Esophagus muscularis mucosa (tissue), 4 donors: ENCODE measurements at places on chromosomes 11 and 22. TPM values are rescaled to one million over a fixed set of nuclear protein-coding genes. Genes with fewer than 3 reads are reported as not detected.

The KCNJ1 gene
- total RNA-seq, result not detected

The IFITM1 gene
- 162 TPM for total RNA-seq

The P2RY6 gene
- total RNA-seq, result 2.3 TPM

The KRTAP5-8 gene
- not detected for total RNA-seq

The PHLDA2 gene
- 1.6 TPM for total RNA-seq

The UBQLNL gene
- 0.19 TPM for total RNA-seq

The MIOX gene
- not detected for total RNA-seq

The GAB4 gene
- total RNA-seq, result not detected

The OR52E2 gene
- total RNA-seq, result not detected

DNA sequence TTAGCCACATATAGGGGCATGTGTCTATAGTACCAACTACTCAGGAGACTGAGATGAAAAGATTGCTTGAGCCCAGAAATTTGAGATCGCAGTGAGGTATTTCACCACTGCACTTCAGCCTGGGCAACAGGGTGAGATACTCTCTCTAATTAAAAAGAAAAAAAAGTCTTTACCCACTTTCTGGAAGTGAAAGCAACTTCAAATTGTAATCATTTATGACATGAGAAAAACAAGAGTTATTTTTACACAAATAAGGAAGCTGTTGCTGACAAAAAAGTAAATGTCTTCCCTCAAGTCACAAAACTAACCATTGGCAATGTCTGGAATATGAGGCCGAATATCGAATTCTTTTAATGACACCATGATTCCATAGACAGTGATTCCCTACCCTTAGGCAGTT, 71.4 kb downstream of the GLYATL1 start:
- H3K36me3 ChIP-seq, result no peaks in the 10 kb centered on the region
- H3K27ac ChIP-seq, result no peak overlapping the region
- H3K27me3 ChIP-seq, result no peaks in the 10 kb centered on the region
- no peak for DNase-seq

DNA sequence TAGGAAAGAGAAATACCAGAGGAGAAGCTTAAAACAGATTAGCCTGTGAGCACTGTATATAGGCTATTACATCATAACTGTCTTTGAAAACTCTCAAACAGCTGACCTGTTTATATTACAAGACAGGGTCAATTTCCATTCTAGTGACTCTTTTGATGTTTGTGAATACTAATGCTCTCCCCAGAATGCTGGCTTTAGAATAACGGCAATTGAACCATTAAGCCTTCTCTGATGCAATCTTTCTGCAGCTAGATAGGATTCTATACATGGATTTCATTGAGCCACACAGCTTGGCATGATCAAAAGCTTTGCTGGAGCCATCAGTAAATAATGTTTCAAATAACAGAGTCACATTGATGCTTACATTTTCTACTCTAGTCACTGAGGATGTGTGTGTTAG, 122.7 kb upstream of the FAT3 start:
- no peak for DNase-seq
- no peaks in the 10 kb centered on the region for H3K27me3 ChIP-seq
- no peak overlapping the region for H3K4me3 ChIP-seq
- H3K36me3 ChIP-seq, result no peaks in the 10 kb centered on the region

- H3K4me1 ChIP-seq, result no peaks in the 10 kb centered on the region
- H3K27ac ChIP-seq, result no peak overlapping the region
- H3K4me3 ChIP-seq, result no peak overlapping the region
- no peaks in the 10 kb centered on the region for H3K27me3 ChIP-seq
- DNase-seq, result peak; percentile 90
- H3K36me3 ChIP-seq, result no peaks in the 10 kb centered on the region
These were observed 131.2 kb downstream of the VPREB1 start for GRCh38 chr22:22375576-22376351.

- no peak for DNase-seq
- H3K27ac ChIP-seq, result peak within 1 kb of the TSS; percentile 74
- peaks cover 55% of the 10 kb centered on the region for H3K4me1 ChIP-seq
- peak within 1 kb of the TSS; percentile 35 for H3K4me3 ChIP-seq
- peaks cover 31% of the 10 kb centered on the region for H3K36me3 ChIP-seq
These were observed at the start of gene IL18BP for GRCh38 chr11:71998649-71999310. IL18BP (plus strand) TSS chr11:71998909; CDS start chr11:71999985, 1,076 bp downstream.

GRCh38 chr11:44939673-44940395, 10.8 kb downstream of the TP53I11 start:
- no peaks in the 10 kb centered on the region for H3K27me3 ChIP-seq
- DNase-seq, result no peak
- H3K36me3 ChIP-seq, result peaks cover 13% of the 10 kb centered on the region
- H3K4me3 ChIP-seq, result no peak overlapping the region

- peaks cover under 1% of the 10 kb centered on the region for H3K36me3 ChIP-seq
- peaks cover 92% of the 10 kb centered on the region for H3K4me1 ChIP-seq
- peak overlapping the region; percentile 49 for H3K4me3 ChIP-seq
These were observed 1.1 kb downstream of the MOB2 start for GRCh38 chr11:1485504-1485885.

DNA sequence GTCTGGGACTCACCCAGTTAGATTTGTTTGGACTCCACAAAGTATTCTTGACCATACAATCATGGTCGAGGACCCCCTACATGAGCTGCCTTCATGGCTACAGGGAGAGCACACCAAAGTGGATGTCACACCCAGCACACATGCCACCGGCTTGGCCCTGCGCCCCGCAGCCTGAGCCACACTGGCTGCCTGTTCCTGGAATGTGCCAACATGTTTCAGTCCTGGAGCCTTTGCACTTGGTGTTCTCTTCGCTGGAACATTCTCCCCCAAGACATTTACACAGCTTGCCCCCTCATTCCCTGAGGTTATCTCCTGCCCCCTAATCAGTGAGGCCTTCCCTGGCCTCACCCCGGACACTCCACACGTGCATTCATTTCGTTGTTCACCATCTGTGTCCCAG, 46.0 kb downstream of the PPARA start:
- DNase-seq, result no peak
- H3K27me3 ChIP-seq, result no peaks in the 10 kb centered on the region
- no peak overlapping the region for H3K27ac ChIP-seq
- no peaks in the 10 kb centered on the region for H3K4me1 ChIP-seq
- no peaks in the 10 kb centered on the region for H3K36me3 ChIP-seq

DNA sequence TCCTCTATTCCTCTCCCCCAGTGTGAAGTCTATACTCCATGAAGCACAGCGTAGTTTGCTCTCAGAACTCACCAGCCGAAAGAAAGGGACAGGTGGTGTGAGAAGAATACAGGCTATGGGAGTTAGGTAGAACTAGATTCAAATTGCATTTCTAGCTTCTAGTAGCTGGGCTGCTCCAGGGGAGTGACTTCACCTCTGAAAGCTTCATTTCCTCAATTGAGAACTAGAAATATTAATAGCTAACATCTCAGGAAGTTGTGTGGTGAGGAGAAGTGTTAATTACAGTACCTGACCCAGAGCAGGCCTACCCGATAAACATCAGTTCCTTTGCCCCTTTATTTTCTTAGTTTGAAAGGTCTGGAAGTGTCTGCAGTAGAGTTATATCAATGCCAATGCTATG, 484.7 kb upstream of the TENM4 start:
- DNase-seq, result peak; percentile 19
- no peaks in the 10 kb centered on the region for H3K4me1 ChIP-seq
- no peaks in the 10 kb centered on the region for H3K36me3 ChIP-seq
- no peak overlapping the region for H3K27ac ChIP-seq

GRCh38 chr11:119832202-119832935, 103.4 kb upstream of the NECTIN1 start:
- H3K36me3 ChIP-seq, result no peaks in the 10 kb centered on the region
- no peaks in the 10 kb centered on the region for H3K27me3 ChIP-seq
- no peak for DNase-seq
- H3K4me3 ChIP-seq, result no peak overlapping the region
- H3K27ac ChIP-seq, result no peak overlapping the region

DNA sequence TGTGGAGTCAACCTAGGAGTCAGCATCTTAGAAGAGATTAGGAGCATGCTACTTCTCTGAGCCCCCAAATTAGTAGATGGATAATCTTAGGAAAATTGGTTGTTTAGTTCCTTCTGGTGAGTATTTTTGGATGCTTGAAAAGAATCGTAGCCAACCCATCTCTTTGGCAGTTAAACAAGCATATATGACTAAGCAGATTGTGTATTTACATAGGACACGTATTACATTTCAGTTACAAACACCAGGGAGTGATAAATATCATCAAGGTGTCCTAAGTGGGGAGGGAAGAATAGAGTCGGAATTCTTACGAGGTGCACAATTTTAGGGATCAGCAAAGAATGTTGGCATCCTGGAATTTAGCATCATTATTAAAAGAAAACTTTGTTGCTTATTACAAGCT, 13.5 kb downstream of the PLET1 start:
- no peak overlapping the region for H3K4me3 ChIP-seq
- H3K4me1 ChIP-seq, result no peaks in the 10 kb centered on the region
- no peaks in the 10 kb centered on the region for H3K27me3 ChIP-seq
- DNase-seq, result no peak
- no peak overlapping the region for H3K27ac ChIP-seq

GRCh38 chr22:35489239-35489638, 51.4 kb upstream of the RASD2 start:
- H3K4me1 ChIP-seq, result peaks cover 10% of the 10 kb centered on the region
- H3K4me3 ChIP-seq, result no peak overlapping the region
- no peak for DNase-seq
- no peaks in the 10 kb centered on the region for H3K27me3 ChIP-seq
- no peaks in the 10 kb centered on the region for H3K36me3 ChIP-seq

- H3K27me3 ChIP-seq, result no peaks in the 10 kb centered on the region
- no peak for DNase-seq
- peak overlapping the region; percentile 51 for H3K27ac ChIP-seq
- peaks cover 34% of the 10 kb centered on the region for H3K4me1 ChIP-seq
- no peaks in the 10 kb centered on the region for H3K36me3 ChIP-seq
- H3K4me3 ChIP-seq, result no peak overlapping the region
These were observed 83.5 kb downstream of the C22orf31 start for GRCh38 chr22:28978158-28978557.

GRCh38 chr22:49356428-49356827, 471.2 kb downstream of the BRD1 start:
- H3K4me3 ChIP-seq, result no peak overlapping the region
- DNase-seq, result no peak
- H3K27me3 ChIP-seq, result no peaks in the 10 kb centered on the region

GRCh38 chr11:123173040-123173855, 21.8 kb downstream of the CLMP start:
- H3K27me3 ChIP-seq, result no peaks in the 10 kb centered on the region
- no peak overlapping the region for H3K4me3 ChIP-seq
- peaks cover 95% of the 10 kb centered on the region for H3K4me1 ChIP-seq
- no peak for DNase-seq
- peak overlapping the region; percentile 85 for H3K27ac ChIP-seq
